ENCODE measurements at places on chromosomes 13 and 19.
A peak's percentile ranks its signal among the peaks of the same experiment; 100 is the strongest.

DNA sequence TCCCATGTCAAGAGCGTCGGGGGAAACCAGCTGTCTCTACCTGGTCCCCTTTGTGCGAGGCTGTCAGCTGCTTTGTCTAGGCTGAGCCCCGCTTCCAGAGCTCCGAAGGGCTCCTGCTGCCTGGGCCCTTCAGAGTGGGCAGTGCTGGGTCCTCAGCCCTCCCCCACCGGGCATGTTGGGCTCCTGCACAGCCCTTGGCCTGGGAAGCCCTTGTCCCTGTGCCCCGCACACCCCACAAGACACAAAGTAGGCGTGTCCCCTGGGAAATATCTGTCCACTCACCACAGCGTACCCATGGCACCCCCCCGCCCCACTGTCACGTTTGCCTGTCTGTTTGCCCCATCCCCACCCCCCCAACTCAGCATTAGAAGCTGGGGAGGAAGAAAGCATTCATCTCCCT, 39.6 kb upstream of the RANBP3 start:
- no peaks in the 10 kb centered on the region for H3K27me3 ChIP-seq
- H3K4me1 ChIP-seq, result peaks cover 3% of the 10 kb centered on the region
- H3K36me3 ChIP-seq, result no peaks in the 10 kb centered on the region
- no peak overlapping the region for H3K4me3 ChIP-seq
- no peak overlapping the region for H3K27ac ChIP-seq

DNA sequence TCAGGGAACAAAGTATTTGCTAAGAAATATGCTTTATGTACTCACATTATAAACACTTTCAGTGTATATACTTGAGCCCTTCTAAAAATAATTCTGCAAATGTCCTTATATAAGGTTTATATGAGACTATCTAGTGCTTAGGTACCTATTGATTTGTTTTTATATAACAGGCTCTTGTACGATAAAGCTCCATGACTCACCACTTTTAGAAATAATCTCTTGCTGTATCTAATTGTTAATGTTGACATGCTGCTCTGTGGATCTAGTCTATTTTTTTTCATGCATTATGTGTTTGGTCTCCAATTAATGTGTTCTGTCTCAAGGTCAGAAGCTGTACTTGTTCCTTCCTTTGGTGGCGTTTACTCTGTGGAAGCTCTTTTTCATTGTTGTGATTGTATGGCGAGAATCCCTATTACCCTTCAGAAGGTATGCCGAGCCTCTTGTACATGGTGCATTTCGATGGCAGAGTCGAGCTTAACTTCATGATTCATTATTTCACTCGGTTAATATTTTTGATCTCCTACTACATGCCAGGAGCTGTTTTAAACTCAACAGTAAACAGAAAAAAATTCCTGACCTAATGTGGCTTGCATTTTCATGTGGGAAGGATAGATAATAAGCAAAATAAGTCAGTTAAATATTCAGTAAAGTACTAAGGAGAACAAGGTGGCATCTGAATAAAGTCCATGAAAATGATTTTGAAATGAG, 361.6 kb downstream of the COG6 start:
- H3K4me3 ChIP-seq, result no peak overlapping the region
- H3K27me3 ChIP-seq, result no peaks in the 10 kb centered on the region
- no peak overlapping the region for H3K27ac ChIP-seq
- no peaks in the 10 kb centered on the region for H3K36me3 ChIP-seq
- DNase-seq, result no peak

DNA sequence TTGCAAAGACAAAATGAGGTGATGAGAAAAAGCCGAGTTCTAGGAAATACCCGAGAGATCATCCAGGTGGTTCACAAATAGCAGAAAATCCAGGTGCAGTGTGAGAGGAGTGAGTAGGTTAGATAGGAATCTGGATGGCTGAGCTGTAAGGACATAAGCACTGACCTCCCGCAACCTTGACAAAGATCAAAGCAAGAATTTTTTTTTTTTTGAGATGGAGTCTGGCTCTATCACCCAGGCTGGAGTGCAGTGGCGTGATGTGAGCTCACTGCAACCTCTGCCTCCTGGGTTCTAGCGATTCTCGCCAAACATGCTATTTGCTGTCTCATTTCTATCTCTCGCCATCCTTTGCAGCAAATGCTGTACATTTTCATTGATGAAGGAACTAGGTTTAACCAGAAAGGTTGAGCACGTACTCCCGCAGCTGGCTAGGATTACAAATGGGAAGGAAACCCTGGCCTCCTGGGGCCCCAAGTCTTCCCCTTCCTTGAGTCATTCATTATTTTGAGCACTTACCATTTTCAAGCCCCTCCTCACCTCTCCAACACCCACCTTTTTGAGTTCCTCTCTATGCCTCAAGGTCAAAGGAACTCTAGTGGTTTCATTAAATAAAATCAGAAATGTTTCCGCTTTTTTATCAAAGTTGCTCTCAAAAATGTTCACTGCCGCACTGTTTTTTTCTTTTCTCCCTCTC, 38.8 kb downstream of the NLRP12 start:
- H3K27me3 ChIP-seq, result peaks cover 5% of the 10 kb centered on the region
- H3K4me3 ChIP-seq, result no peak overlapping the region
- H3K27ac ChIP-seq, result no peak overlapping the region
- no peaks in the 10 kb centered on the region for H3K36me3 ChIP-seq
- H3K4me1 ChIP-seq, result no peaks in the 10 kb centered on the region

DNA sequence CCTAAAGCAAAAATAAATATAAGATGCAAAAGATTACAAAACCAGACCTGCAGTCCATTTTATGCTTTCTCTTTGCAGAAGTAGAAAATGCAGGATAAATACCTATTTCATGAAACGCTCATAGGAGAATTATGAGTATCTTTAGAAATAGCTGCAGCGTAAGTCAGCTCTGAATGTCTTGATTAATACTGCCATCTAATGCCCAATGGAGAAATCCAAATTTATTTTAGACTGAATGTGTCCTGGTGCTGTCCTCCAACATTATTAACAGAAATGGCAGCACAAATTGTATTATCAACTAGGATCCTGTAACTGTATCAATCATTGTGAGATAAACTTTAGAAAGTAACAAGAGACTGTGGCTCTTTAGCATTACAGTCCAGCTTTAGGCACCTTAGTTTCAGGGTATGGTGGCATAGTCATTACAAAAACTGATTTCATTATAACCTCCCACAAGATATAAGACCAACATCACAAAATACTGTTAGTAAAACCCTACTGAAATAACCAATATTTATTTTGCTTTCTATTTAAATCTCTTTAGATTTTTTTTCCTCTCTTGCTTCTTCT, 162.1 kb upstream of the MIR17HG start:
- no peaks in the 10 kb centered on the region for H3K27me3 ChIP-seq
- no peaks in the 10 kb centered on the region for H3K4me1 ChIP-seq
- H3K27ac ChIP-seq, result no peak overlapping the region
- no peaks in the 10 kb centered on the region for H3K36me3 ChIP-seq
- no peak for DNase-seq
- H3K4me3 ChIP-seq, result no peak overlapping the region

- no peaks in the 10 kb centered on the region for H3K27me3 ChIP-seq
- peak overlapping the region; percentile 100 for H3K27ac ChIP-seq
- H3K4me3 ChIP-seq, result peak overlapping the region; percentile 97
- H3K36me3 ChIP-seq, result peaks cover 32% of the 10 kb centered on the region
- DNase-seq, result peak; percentile 86
Measured at GRCh38 chr19:16076958-16077611, 790 bp downstream of the TPM4 start.

All from tibial artery (tissue), 4 donors.